ENCODE measurements at places on chromosomes 12 and 14.

- no peak for DNase-seq
Observed at GRCh38 chr12:53867216-53868012, 71.2 kb upstream of the HOXC13 start.

DNA sequence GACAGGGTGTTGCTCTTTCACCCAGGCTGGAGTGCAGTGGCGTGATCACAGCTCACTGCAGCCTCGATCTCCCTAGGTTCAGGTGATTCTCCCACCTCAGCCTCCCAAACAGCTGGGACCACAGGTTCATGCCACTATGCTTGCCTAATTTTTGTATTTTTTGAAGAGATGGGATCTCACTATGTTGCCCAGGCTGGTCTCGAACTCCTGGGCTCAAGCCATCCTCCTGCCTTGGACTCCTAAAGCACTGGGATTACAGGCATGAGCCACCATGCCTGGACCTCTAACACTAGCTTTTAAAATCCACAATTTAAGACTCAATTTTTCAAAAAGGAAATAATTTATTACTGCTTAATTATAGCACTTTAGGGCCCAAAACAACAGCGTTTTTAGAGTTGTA lies 107.9 kb downstream of the TRAFD1 start:
- DNase-seq: no peak

GRCh38 chr14:61765225-61765943 lies 3.2 kb downstream of the SNAPC1 start:
- no peak for DNase-seq

GRCh38 chr14:67207810-67208209 lies 18.6 kb downstream of the GARIN2 start:
- DNase-seq: no peak

- DNase-seq: no peak
Observed at GRCh38 chr12:48788524-48788853, 400 bp downstream of the ADCY6 start.

DNA sequence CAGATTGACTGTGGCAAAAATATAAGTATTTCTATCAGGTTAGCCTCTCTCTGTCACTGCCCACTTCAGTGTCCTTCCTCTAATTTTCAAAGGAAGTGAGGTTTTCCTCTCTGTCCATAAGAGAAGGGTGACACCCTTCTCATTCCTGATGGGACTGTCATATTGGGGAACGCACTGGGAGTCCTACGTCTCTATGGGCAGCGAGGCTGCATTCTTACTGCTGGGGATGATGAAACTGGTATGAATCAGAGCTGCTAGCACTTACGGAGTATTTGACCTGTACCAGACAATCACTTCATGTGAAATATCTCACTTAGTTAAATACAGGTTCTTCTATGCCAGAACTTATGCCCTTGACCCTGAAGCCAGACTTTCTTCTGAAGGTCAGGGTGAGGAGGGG lies 436.3 kb downstream of the DPF3 start:
- DNase-seq: no peak

GRCh38 chr14:55807053-55807880 lies 227.3 kb downstream of the KTN1 start:
- peak; percentile 84 for DNase-seq

GRCh38 chr12:39122562-39123204 lies 217.3 kb upstream of the CPNE8 start:
- no peak for DNase-seq

- no peak for DNase-seq
Observed at GRCh38 chr12:102653406-102653805, 173.0 kb upstream of the IGF1 start.

GRCh38 chr12:85278598-85279448 lies 1.2 kb upstream of the ALX1 start:
- no peak for DNase-seq

- DNase-seq: no peak
Observed at GRCh38 chr12:113874999-113875561, 91.0 kb downstream of the RBM19 start.

DNA sequence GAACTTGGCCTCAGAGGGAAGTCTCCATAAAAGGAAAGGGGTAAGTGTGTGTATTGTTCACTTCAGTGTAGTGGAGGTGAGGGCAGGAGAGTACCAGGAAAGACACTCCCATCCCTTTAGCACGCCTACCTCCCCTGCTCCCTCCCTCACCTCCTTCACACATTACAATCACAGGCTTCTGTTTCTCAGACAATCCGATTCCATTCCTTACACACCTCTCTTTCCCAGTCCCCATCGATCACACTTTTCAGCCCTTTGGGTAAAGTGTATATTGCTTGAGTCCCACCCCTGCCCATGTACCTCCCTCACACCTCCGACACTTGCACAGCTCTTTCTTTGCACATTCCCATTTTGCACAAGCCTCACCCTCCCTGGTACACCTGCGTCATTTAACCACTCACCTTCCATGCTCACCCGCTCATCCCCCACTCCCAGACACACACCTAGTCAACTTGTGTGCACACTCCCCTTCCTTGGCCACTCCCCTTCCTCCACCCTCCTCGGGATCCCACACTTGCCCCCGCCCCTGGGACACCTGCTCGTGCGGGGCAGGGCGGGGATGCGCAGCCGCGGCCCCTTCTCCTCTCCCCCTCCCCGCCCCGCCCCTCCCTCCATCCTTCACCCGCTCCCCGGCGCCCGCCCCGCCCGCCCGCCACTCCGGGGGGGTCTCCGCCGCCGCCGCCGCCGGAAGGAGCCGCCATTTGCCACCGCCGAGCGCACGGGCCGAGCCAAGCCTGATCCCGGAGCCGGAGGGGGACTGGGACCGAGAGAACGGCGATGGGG lies at the start of gene MARCHF9:
Gene MARCHF9, plus strand, starts transcription at position 693 of the 783 bp plus-strand sequence. CDS start 426 bp downstream, outside the sequence.
- peak; percentile 80 for DNase-seq

- DNase-seq: no peak
Observed at GRCh38 chr12:116542345-116542956, 16.7 kb upstream of the MAP1LC3B2 start.

DNA sequence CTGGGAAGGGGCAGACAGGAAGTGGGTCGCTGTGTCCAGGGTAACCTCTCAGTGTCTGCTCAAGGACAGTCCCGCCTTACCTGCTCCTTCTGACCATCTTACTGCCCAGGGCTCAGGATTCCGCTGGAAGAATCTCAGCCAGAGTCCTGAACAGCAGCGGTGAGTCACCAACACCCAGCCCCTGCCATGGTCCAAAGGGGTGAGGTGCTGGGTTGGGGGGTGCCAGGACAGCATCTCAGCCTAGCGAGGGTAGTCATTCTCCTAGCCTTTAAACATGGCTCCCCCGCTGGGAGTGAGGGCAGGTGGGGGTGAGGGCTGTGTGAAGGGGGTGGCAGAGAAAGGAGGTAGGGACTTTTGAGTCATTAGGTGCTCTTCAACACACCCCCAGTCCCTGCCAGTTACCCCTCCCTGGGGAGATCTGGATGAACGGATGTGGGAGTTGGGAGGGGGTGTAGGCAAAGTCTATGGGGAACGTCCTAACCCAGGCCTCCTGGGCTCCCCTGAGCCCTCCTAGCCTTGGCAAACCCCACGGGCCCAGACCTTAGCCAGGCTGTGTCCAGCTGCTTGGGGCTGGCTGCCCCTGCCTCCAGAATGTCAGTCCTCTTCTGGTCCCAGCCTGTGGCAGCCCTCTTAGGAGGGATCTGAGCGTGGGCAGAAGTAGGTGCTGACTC lies 2.5 kb downstream of the TAMALIN start:
- no peak for DNase-seq

DNA sequence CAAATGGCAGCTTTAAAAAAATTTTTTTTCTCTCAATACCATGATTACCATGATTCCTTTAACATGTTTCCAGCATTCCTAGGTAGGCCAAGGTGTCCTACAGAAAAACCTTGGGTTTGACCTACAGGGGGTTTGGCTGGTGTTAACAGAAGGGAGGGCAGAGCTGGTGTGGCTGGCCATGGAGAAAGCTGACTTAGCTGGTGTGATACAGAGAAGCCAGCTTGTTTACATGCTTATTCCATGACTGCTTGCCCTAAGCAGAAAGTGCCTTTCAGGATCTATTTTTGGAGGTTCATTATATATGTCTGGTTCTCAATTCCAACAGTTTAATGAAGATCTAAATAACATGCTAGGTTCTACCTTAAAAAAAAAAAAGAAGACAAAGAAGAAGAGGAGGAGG lies 68.6 kb downstream of the EEA1 start:
- no peak for DNase-seq

- no peak for DNase-seq
Observed at GRCh38 chr12:109981311-109981710, 14.9 kb downstream of the GIT2 start.

DNA sequence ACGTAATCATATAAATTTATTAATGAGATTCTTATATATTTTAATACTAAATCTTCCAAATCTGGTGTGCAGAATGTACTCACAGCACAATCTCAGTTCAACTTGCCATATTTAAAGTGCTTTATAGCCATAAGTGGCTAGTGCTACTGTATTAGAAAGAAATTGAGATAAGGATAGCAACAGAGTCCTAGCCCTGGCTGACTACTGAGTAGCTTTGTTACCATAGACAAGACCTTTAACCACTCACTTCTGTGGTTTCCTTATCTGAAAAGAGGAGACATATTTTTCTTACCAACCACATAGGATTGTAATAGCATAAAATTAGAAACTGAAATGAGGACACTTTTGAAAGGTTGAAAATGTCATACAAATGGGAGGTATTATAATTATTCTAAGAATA lies 2.0 kb upstream of the CHURC1 start:
- DNase-seq: no peak

- DNase-seq: peak; percentile 92
Observed at GRCh38 chr12:113184900-113185179, 438 bp downstream of the DDX54 start.

- DNase-seq: no peak
Observed at GRCh38 chr14:65258391-65258790, 154.1 kb upstream of the FUT8 start.

DNA sequence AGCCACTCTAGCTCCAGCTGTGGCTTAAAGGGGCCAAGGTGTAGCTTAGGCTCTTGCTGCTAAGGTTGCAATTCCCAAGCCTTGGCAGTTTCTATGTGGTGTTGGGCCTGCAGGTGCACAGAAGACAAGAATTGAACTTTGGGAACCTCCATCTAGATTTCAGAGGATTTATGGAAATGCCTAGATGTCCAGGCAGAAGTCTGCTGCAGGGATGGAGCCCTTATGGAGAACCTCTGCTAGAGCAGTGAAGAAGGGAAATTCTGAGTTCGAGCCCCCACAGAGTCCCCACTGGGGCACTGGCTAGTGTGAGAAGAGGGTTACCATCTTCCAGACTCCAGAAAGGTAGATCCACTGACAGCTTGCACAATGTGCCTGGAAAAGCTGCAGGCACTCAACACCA lies 694.7 kb downstream of the SLC16A7 start:
- no peak for DNase-seq

DNA sequence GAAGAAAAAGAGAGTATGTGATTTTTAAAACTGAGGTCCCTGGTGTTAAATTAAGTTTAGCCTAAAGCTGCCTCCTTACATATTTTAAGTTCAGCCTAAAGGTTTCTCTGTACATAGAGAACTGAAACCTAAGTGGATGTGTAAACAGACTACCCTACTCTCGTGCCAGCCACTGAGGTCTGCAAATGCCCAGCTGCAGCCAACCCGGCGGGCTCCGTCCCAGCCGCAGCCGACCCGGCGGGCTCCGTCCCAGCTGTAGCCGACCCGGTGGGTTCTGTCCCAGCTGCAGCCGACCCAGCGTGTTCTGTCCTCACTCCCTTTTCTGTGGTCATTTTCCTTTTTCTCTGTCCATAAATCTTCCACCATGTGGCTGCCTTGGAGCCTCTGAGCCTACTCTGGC lies 97.2 kb upstream of the SFSWAP start:
- no peak for DNase-seq

DNA sequence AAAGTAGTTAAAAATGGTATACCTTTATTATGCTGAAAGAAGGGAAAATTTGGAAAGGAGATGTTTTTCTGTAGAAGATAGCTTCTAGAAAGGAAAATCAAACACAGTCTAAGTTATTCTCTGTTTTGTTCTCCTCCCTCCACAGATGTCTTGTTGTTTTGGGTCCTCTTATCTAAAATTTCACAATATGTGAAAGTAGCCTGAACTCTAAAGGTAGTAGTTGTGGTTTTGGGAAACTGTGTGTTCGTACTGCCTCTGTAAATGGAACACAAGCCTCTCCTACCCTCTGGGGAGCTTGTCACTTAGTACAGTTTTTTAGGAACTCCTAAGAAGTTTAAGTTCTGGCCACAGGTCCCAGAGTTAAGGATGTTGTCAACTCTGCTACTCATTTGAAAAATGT lies 112.6 kb downstream of the CRADD start:
- DNase-seq: no peak

- DNase-seq: no peak
Observed at GRCh38 chr12:25708661-25709060, 155.6 kb upstream of the LMNTD1 start.

- no peak for DNase-seq
Observed at GRCh38 chr14:24259282-24260025, 3.5 kb downstream of the TGM1 start.

GRCh38 chr12:67884596-67884995 lies 104.7 kb upstream of the IFNG-AS1 start:
- DNase-seq: no peak
